AG09309 (cell line): ENCODE measurements at places on chromosomes 12 and 14.

GRCh38 chr14:90424075-90424474, 27.2 kb downstream of the CALM1 start:
- no peak for DNase-seq

DNA sequence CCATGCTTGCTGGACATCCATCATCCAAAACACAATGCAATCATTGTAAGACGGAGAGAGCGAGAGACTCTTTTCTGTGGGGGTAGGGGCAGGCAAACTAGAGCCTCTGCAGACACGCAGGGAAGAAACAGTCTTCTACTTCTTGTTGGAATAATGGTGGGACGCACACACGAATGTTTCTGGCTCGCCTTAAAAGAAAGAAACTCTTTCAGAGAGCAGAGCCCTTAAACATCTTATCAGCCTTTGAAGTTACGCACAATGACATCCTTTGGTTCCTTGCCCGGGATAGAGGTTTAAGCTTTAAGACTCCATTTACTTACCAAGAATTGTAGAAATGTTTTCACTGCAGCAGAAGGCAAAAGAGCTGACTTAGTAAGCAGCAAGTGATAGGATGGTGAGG, 133.8 kb upstream of the FOXN3 start:
- DNase-seq: no peak

DNA sequence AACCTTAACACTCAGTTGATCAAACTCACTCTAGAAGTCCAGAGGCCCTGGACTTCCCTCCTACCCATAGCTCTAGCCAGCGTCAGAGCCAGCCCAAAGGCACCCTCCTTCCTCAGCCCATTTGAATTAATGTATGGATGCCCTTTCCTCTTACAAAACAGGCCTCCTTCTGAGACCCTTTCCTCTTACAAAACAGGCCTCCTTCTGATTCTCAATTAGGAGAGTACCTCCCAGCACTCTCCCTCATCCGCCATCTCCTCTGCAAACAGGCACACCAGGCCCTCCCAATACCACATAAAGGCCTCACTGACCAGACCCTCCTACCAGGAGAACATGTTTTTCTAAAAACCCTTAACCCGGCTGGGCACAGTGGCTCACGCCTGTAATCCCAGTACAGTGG, 65.7 kb downstream of the MOK start:
- no peak for DNase-seq

DNA sequence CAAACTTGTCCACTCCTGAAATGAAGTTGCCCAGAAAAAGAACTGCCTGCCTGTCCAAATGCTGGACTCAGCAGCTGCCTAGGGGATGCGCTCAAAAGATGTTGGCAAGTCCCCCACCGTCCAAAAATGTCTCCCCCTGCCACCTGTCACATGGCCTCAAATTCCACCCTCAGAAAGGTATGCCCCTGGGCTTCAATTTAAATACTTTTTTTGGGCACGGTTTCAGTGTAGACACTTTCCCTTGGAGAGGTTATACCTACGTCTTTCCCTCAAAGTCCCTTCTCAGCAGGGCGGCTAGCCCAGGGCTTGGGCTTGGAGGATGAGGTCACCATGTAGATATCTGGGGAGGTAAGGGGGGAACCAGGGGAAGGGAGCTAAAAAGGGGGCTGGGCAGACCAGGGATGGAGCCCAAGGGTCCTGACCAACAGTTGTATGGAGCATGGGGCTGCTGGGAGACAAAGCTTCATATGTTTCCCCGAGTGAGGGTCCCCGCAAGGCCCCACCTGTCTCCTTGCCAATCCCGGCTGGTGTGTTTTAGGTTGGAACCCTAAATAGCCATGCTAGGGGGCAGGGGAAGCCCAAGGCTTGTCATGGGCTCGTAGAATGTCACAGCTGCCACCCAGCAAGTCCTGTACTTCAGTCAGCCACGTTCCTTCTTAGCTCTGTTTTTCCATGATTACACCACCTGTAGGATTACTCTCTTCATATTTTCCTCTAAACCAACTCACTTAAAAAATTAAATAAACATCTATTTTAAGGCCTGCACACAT, 131.2 kb upstream of the TBX3 start:
- no peak for DNase-seq

- DNase-seq: no peak
These were observed 128.9 kb upstream of the SOX5 start for GRCh38 chr12:24078318-24078765.

GRCh38 chr12:67827820-67828383, 161.3 kb upstream of the IFNG-AS1 start:
- peak; percentile 82 for DNase-seq

DNA sequence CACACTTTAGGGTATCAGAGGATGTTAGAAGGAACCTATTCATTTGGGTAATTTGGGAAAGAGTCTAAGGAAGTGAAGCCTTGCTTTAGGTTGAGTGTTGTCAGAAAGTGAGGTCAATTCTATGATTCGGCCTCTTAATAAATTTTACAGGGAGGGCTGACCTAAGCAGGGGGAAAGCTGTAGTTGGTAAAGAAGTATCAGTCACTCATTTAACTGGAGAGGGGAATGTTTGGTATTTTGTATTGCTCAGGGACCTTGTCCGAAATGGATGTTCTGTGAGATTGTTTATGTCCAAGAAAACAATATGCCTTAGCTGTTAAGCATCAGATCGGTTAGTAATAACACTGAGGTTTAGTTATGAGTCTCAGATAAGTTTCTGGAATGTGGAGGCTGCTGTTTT, 7.3 kb downstream of the CAND1 start:
- DNase-seq: no peak

GRCh38 chr14:33309106-33309505, 370.4 kb downstream of the NPAS3 start:
- DNase-seq: no peak

DNA sequence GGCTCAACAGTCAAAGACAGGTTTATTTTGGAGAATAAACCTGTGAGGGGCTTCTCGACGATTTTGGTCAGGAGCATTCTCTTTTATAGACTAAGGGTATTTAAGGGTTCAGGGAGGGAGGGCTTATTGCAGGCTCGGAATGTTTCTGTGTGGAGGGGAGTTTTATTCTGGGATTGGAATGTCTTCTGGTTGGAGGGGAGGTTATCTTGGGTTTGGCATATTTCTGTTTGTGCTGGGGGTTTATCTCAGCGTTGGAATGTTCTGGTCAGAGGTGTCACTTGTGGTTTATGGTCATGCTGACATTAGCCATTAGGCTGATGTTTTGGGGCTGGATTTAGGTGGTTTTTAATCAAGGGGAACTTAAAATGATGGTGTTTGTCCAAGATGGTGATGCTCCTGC, 103.9 kb downstream of the SUDS3 start:
- DNase-seq: no peak

GRCh38 chr14:50008974-50009373, 107.4 kb downstream of the VCPKMT start:
- no peak for DNase-seq

DNA sequence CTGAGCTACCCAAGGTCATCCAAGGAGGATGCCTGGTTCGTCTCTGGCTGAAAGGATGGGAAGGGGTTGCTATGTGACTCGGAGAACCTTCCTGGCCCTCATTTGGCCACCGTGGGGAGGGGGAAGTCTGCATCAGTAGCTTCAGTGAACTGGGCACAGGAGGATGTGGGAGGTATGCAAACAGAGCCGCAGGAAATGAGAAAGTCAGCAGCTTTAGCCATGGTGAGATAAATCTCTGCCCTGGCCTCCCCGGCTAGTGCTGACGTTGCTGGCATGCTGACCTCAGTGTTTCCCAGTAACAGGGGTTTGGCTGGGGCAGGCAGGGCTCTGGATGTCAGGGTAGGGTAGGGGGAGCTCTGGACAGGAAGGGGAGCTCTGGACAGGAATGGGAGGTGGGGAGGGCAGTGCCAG, 2.3 kb upstream of the CEBPE start:
- DNase-seq: peak; percentile 31

DNA sequence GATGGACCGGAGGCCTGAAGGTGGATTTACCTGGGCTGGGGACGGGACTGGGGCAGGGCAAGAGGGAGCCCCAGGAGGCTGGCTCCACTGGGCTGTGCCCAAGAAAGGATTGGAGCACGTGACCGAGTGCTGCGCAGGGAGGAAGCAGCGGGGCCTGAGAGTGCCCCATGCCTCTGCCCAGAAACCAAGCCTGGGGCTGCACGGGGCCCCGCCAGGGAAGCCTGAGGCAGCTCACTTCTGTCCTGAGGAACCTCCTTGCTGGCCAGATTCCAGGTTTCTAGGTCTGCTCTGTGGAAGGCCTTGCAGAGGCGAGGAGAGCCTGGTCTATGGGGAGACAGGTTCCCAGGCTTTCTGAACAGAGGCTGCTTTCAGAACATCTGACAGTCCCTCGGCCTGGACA, 10.4 kb downstream of the NGB start:
- DNase-seq: no peak

DNA sequence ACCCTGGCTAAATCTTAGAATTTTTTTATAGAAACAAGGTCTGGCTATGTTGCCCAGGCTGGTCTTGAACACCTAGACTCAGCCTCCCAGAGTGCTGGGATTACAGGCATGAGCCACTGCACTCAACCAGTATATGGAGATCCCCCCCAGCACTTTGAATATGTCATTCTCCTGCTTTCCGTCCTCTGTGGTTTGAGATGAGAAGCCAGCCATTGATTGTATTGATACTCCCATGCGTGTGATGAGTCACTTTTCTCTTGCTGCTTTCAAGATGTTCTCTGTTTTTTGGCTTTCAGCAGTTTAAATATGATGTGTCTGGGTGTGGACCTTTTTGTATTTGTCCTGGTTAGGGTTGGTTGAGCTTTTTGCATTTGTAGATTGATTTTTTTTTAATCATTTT, 75.2 kb upstream of the DNM1L start:
- DNase-seq: peak; percentile 21

DNA sequence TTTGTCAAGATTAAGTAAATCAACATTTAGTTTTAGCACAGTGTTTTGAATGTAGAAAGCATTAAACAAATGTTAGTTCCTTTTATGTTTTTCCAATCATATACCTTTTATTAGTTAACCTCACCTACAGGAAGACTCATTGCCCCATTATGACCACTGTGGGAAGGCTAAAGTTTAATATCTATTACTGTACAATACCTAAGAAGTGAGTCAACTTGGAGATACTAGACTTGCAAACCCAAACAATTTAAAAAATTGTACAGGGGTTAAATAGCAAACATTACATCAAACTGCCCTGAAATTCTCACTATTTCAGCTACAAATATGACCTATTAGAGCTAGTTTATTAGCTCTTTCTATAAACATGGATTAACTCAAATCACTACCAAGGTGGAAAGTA, 8.6 kb upstream of the G2E3 start:
- DNase-seq: no peak

- DNase-seq: peak; percentile 63
These were observed at the start of gene BLOC1S1 for GRCh38 chr12:55715833-55716581. Gene BLOC1S1 (plus strand): TSS chr12:55716046. CDS start chr12:55716052, 6 bp downstream.

DNA sequence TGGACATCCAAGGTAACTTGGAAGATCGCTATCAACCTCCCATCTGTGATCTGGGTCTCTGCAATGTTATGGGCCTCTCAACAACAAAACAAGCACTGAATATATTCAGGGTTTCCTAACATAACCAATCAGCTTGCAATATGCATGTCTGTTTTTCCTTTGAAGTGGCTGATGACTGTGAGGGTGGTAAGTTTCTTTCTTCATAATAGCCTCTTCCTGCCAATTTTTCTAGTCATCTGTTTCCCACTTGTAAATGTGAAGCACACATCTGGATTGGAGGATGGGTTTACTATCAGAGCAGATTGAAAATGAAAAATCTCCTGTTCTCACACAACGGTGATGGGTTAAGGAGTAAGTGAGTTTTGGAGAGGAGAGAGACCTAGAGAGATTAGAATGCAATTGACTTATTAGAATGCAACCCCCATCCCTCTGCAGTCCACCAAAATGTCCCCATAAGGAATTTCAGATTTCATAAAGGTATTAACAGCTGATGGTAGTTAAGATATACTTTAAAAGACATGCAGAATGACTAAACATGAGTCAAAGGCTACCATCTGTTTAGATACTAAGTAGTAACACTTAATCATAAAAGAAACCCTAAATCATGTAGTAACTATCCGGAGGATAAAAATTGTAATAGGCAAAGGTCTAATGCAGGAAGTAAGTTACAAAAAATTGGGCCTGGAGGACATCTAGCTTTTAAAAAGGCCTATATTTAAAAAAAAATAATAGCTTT, 58.4 kb upstream of the SAV1 start:
- DNase-seq: peak; percentile 93

DNA sequence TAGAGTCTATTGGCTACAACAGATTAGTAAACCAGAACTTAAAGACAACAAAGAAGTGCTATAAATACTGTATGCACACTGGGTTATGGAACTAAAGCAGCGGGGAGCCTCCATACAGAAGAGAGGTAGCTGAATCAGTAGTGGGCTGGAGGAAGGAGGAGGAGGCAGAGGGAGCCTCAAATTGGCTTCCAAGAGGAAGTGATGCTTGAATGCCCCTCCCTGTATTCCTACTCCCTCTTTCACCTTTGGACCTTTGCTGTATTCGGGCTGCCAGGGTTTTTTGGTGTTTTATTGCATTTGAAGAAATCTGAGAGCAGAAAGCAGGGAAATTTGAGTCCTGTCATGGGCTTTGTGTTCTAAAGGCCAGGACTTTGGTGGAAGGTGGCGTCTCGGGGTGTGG, 104.0 kb upstream of the PTPRB start:
- no peak for DNase-seq

- no peak for DNase-seq
These were observed 925 bp downstream of the DICER1 start for GRCh38 chr14:95156161-95157047.

- no peak for DNase-seq
These were observed 24.5 kb downstream of the JDP2 start for GRCh38 chr14:75452324-75452723.

DNA sequence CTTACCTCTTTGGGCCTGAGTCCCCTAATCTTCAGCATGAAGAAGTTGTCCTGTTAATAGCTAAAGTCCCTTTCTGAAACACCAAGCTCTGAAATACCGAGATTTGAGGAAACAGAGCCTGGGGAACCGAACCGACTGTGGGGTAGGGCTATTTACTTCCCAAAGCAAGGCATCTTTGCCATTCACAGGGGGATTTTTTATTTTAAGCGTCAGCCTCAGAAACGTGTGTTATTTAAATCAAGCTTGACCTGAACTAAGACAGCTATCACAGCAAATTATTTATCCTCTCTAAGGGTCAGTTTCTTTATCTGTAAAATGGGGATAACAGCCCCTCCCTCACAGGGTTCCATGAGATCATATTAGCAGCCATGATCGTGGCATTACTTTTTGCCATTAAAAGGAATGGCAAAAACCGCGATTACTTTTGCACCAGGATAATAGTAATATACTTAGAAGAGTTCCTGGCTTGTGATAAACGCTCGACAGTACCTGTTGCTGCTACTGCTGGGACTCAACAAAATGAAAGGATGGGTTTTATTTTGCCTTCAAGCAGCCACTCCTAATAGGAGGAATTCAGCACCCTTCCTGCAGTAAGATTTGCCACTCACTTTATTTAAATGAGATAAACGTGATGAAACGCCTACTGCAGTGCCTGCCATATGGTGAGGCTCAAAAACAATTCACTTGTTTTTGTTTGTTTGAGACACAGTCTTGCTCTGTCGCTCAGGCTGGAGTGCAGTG, 1.3 kb upstream of the CORO1C start:
- no peak for DNase-seq

GRCh38 chr12:107302649-107303341, 209.4 kb upstream of the CRY1 start:
- DNase-seq: no peak

GRCh38 chr12:13945641-13946040, 35.8 kb downstream of the GRIN2B start:
- no peak for DNase-seq
